HS-5 (cell line): ENCODE measurements at places on chromosomes 3 and 15.

DNA sequence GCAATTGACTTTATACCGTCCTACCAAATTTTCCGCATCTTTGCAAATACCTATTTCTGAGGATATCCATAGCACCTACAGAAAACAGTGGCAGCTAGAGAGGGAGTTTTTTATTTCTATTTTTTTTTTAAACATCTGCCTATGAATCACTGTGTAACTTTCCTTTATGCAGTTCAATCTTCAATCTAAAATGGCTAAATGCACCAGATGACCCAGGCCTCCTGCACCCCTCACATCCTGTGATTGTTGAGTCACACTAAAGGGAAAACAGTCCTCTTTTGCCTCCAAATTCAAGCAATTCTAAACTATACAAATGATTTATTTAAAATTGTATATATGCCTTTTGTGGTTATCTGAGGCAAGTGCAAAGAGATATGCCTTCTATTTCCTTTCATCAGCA lies 20.1 kb upstream of the BCL6 start:
- DNase-seq = no peak

- no peak for DNase-seq
These were observed 18.9 kb downstream of the RAP2B start for GRCh38 chr3:153180860-153181372.

- DNase-seq = no peak
These were observed 154.4 kb downstream of the PEX5L start for GRCh38 chr3:179882292-179882691.

DNA sequence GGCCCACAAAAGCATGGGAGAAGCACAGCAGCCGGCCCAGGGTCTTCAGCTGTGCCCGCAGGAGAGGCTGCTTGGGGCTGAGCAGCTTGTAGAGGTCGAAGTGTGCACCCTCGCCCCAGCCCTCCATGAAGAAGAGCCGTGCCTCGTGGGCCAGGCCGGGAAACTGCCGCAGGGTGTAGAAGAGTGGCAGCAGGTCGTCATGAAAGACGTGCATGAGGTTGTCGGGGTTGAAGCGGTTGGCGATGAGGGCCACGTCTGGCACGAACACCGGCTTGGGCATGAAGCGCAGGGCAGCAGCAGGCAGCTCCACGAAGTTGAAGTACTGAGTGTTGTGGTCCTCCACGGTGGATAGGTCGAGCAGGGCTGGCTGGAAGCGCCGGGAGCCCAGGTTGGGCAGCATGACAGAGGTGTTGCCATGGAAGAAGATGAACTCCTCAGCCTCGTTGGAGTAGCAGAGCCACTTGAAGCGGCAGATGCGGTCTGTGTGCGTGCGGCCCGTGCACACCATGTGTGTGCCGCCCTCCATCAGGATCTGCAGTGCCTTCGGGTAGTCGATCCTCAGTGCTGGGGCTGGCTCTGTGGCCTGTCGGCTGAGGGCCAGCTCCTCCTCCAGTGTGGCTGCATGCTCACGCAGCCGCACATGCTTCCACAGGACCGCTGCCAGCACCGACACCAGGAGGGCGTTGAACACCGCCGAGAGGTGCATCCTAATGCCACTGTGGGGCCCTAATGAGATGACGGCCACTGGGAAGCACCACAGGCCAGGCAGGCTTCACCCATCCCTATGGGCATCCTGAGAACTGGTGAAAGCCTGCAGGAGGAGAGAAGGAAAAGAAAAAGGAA lies 24.9 kb downstream of the POMGNT2 start:
- DNase-seq = no peak

DNA sequence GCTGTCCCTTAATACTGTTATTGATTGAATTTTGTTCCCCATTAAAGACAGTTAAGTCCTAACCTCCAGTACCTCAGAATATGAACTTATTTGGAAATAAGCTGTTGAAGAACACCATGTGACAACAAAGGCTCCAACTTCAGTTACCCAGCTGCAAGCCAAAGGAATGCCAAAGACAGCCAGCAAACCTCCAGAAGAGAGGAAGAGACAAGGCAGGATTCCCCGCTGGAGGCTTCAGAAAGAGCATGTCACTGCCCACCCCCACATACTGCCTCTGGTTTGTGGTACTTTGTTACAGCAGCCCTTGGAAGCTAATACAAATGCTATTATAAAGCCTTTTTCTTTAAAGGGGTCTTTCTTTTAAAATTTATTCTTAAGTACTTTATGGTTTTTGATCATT lies 18.4 kb upstream of the NEK10 start:
- DNase-seq = no peak

GRCh38 chr3:65130782-65131181 lies 443.0 kb upstream of the ADAMTS9 start:
- peak; percentile 38 for DNase-seq

DNA sequence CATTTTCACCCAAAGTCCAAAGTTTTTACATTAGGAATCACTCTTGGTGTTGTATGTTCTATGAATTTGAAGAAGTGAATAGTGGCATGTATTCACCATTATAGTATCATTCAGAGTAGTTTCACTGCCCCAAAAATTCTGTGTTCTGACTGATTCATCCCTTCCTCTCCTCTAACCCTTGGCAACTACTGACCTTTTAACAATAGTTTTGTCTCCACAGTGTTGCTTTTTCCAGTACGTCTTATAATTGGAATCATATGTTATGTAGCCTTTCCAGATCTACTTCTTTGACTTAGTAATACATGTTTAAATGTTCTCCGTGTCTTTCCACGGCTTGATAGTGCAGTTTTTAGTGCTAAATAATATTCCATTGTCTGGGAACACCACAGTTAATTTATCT lies 379.0 kb upstream of the SGO1 start:
- no peak for DNase-seq

GRCh38 chr3:41688595-41689380 lies 273.1 kb downstream of the ULK4 start:
- no peak for DNase-seq

- DNase-seq = no peak
These were observed 68.6 kb downstream of the VGLL4 start for GRCh38 chr3:11574981-11575669.

GRCh38 chr15:67914537-67915460 lies 75.0 kb upstream of the RNU6-1 start:
- DNase-seq = no peak

DNA sequence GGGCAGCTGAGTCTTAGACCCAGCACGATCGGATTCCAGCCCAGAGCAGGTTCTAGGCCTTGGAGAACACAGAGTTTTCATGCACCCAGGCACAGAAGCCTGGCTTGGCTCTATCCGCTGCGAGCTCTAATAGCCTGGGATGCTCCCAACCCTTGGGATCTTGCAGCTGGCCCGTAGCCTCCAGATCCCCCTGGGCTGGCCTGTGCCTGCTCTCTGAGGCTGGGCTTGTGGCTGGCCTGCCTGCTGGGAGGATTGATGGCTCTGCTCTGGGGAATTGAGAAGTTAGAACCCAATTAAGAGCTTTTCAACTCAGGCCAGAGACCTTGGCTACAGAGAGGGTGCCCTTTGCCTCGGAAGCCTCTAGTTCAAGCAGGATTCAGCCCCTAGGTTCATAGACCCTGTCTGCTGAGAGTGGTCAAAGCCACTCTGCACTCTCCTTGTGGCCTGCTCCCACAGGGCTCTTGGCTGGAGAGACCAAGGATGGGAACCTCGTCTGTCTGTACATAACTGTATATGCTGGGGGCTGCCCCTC lies 64.4 kb downstream of the MAGEF1 start:
- no peak for DNase-seq

GRCh38 chr15:60392986-60393790 lies 4.6 kb downstream of the ANXA2 start:
- DNase-seq = peak; percentile 97
